ENCODE measurements at places on chromosomes 5 and 9.

DNA sequence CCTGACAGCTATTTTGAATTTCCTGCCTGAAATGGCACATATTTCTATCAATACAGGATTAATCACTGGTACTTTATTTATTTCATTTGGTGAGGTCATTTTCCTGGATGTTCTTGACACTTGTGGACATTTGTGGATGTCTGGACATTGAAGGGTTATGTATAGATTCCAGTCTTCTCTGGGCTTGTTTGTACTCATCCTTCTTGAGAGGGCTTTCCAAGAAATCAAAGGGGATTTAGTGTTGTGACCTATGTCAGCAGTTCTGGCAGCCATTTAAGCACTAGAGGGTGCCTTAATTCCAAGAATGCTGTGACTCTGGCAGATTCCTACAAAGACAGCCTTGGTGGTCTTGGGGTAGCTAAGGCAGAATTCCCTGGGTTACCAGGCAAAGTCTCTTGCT, 259.7 kb downstream of the CSNK1G3 start:
- no peak for DNase-seq

- no peak for DNase-seq
These were observed 1944.2 kb upstream of the NUDT12 start for GRCh38 chr5:105506692-105507277.

DNA sequence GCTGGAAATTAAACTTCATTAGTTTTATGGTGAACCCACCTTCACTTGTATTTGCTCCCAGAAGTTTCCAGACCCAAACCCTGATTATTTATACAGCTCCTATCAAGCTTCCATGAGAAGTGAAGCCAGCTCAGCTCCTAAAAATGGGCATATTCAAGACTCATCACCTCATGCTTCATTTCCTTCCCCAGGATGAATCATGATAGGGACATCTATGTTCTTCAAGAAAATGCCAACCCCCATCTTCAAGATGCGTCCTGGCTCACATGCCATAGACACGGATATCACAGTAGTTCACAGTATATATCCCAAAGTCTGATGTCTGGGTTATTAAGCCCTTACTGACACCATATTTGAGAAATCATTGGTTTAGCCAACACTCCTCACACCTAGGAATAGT, 217.6 kb downstream of the NPR3 start:
- DNase-seq, result no peak

GRCh38 chr5:114948363-114948762, 221.3 kb downstream of the TRIM36 start:
- no peak for DNase-seq

- no peak for DNase-seq
These were observed 52.4 kb downstream of the CDC14B start for GRCh38 chr9:96567203-96567700.

DNA sequence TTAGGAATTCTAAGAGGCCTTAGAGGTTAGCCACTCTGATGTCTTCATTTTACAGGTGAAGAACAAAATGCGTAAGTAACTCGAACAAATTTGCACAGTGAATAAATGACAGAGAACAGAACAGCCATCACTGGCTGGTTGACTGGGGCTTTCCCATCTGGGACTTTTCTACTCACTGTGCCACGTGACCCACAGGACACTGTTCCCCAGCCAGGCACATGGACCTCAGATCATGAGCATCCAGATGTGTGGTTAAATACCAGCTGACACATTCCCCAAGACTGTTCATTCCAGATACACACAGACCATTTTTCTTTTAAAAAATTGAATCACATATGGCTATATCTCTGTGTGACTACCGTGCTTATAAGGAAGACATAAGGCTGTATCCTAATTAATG, 25.8 kb upstream of the MED10 start:
- no peak for DNase-seq

DNA sequence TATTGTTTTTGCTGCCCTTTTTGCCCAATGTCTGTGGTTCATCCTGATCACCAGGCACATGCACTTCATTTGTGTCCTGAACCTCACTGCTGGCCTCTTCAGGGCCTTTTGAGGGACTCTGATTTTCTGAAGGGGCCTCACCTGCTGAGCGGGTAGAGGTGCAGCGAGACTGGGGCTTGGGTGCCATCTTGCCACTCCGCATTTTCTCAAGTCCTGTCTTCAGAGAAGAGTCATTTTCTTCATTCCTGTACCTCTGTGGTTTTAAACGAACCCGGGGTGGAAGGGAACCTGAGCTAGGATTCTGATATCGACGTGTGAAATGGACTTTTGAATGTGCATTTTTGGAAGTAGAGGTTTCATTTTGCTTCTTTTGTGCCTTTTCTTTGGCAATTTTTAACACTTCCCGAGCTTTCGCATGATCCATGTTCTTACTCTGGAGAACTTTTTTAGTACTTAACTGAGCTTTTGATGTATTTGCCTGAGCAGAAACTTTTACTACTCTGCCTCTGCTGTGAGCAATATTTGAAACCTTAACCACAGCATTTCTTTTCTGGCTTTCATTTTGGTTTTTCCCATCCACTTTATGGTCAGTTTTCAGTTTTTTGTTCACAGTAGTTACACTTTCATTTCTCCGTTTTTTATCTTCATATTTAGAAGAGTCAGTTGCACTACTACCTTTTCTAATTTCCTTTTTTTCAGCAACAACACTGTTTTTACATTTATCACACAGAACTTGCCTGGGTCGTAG, 26.1 kb downstream of the PWWP2A start:
- DNase-seq, result no peak

DNA sequence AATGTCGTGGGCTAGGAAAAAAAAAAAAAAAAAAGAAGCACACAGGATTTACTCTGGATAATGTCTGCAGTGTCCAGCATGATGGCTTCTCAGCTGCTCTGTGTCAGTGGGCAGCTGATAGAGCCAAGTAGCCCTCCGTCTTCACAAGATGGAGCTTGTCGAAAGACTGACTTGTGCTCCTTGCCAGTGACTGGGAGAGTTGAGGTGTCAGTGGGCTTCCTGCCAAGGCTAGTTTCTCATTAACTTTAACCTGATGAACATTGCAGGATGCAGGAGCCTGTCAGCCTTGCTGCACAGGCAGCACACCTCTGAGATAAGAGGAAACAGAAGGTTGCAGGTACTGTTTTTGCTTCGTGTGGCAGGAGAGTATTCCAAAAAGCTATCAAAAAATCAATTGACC, 171.4 kb upstream of the SGCD start:
- no peak for DNase-seq

- DNase-seq, result no peak
These were observed 71.4 kb downstream of the CEP120 start for GRCh38 chr5:123351820-123352219.
